GM23248 (cell line): ENCODE measurements at places on chromosomes 3 and 15. TPM values are rescaled to one million over a fixed set of nuclear protein-coding genes. Genes with fewer than 3 reads are reported as not detected.
A peak's percentile ranks its signal among the peaks of the same experiment; 100 is the strongest.

The CMTM7 gene
- 6.3 and 7.1 TPM in 2 replicates for total RNA-seq

DNA sequence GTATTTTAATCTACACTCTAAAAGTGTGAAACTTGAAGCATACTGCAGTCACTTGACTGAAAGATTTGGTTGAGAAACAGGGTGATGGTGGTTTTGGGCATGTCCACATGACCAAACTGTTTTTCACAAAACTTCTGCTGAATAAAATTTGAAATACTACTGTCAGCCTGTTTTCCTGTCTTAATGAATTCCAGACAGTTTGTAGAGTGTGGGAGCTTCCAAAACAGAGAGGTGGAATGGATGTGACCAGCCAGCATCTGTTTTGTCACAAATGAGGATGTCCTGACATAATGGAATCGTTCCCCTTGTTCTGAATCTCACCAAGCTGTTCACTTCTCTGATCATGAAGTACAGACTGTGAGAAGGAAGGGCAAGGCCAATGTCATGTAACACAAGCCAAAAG, 11.8 kb downstream of the MITF start:
- DNase-seq, result no peak

- no peak for DNase-seq
These were observed 175.8 kb upstream of the ZBTB20 start for GRCh38 chr3:115322901-115323300.

The IQCF5 gene
- total RNA-seq, result not detected in 2 replicates

DNA sequence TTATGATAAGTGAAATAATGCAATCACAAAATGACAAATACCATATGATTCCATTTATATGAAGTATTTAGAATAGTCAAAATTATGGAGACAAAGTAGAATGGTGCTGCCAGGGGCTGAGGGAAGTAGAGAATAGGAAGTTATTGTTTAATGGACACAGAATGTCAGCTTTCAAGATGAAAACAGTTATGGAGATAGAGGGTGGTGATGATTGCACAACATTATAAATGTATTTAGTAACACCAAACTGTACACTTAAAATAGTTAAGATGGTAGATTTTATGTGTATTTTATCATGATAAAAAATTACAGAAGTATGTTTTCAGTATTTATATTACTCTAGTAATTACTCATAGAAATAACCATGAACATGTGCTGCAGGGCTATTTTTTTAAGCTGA, 100.8 kb upstream of the AZI2 start:
- no peak for DNase-seq

DNA sequence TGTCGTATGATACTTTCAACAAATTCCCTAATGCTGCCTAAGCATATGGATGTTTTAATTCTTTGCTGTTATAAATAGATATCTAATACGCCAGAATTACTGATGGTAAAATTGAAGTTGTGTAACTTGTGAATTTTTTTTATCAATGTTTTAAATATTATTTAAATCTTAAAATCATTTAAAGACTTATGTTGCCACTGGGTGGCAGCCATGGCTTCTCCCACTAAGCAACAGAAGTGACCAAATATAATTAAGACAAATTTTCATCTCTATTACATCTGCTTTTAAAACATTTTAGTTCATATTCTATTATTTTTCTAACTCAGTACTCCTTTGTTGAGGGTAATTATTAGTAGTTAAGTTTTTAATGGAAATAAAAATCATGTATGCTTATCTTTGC, 8.1 kb upstream of the IL20RB start:
- DNase-seq, result peak; percentile 53

GRCh38 chr3:23659274-23659673, 146.5 kb upstream of the UBE2E1 start:
- DNase-seq, result no peak

GRCh38 chr3:100427699-100428098, 26.4 kb downstream of the LNP1 start:
- DNase-seq, result no peak

- DNase-seq, result no peak
These were observed 699.5 kb upstream of the CFAP20DC start for GRCh38 chr3:59749291-59749690.

GRCh38 chr3:144301863-144302262, 330.2 kb downstream of the DIPK2A start:
- no peak for DNase-seq

DNA sequence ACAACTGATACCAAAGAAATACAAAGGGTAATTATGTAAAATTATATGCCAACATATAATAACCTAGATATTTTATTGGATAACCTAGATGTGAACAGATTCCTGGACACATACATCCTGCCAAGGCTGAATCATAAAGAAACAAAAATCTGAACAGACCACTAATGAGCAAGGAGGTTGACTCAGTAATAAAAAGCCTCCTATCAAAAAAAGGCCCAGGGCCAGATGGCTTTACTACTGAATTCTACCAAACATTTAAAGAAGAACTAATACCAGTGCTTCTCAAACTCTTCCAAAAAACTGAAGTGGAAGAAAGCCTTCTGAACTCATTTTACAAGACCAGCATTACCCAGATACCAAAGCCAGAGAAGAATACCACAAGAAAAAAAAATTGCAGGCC, 32.4 kb downstream of the THBS1 start:
- peak; percentile 22 for DNase-seq

- peak; percentile 38 for DNase-seq
These were observed 39.9 kb downstream of the IFT57 start for GRCh38 chr3:108182339-108182738.

GRCh38 chr3:134366221-134366927, 7.9 kb downstream of the AMOTL2 start:
- peak; percentile 54 for DNase-seq

DNA sequence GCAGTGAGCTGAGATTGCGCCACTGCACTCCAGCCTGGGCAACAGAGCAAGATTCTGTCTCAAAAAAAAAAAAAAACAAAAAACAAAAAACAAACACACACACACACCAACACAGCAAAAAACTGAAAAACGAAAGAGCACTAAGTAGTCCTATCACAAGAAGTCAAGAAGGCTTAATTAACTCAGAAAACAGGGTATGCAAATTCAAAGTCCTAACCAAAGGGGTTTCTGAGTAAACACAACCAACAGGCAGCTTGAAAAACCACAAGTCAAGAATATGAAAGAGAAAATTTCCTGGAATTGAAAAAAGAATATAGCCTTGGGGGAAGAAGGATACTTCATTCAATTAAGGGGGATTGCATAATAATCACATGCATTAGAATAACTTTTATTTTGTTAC, 37.7 kb upstream of the PARP14 start:
- DNase-seq, result no peak
